Fibroblast of skin of right biceps (primary cell): ENCODE measurements at places on chromosomes 6 and 20.
A peak's percentile ranks its signal among the peaks of the same experiment; 100 is the strongest.

DNA sequence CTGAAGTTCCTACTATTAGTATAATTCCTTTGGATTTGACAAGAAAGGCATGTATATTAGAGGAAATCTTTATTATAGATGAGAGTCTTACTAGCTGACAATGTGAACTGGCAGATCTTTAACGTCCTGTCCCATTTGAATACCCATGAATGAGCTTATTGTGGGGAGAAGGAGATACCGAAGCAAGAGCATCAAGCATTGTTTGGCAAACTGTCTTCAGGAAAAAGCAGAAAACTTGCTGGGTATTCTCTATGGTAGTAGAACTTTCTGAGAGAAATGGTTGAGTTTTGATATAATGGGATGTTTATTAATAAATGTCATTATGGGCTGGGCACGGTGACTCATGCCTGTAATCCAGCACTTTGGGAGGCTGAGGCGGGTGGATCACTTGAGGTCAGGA lies 18.3 kb downstream of the RSPO3 start:
- DNase-seq, result no peak

DNA sequence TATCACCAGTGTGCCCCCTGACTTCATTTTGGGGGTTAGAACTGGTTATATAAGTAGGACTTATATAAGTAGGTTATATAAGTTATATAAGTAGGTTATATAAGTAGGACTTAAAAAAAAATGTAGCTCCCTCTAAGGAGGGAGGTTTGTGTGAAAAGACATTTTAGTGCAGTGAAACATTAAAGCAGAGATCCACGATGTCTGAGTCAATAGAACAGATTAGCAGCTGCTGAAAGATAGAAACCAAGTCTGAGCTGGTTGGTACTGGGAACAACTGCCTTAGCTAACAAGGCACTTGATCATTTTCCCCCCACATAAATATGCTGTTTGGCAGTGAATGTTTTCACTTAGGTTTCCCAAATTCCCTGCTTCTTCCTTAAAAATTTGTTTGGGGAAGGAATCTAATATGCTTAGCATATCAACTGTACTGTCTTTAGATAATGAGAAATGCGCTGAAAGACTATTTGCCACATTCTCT lies 2.1 kb upstream of the RPS12 start:
- peak; percentile 47 for DNase-seq

GRCh38 chr6:168292826-168293225 lies 26.8 kb downstream of the DACT2 start:
- DNase-seq, result no peak

DNA sequence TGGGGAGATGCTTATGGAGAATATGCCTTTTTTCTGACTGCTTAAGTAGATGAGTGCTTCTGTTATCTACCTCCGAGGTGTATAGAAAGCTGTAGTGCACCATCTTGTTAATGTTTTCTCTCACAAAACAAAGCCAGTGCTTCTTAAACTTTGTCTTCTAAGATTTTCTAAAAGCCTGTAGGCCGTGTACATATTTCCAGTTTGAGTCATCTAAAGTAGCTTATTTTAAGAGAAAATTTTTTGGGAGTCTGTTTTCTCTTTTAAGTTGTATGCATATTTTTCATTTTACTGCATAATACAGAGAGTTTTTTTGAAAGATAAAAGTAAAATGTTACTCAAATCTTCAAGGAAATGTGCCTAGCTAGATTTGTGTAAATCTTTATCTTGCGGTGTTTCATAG lies 151.7 kb downstream of the GRIK2 start:
- DNase-seq, result peak; percentile 9

DNA sequence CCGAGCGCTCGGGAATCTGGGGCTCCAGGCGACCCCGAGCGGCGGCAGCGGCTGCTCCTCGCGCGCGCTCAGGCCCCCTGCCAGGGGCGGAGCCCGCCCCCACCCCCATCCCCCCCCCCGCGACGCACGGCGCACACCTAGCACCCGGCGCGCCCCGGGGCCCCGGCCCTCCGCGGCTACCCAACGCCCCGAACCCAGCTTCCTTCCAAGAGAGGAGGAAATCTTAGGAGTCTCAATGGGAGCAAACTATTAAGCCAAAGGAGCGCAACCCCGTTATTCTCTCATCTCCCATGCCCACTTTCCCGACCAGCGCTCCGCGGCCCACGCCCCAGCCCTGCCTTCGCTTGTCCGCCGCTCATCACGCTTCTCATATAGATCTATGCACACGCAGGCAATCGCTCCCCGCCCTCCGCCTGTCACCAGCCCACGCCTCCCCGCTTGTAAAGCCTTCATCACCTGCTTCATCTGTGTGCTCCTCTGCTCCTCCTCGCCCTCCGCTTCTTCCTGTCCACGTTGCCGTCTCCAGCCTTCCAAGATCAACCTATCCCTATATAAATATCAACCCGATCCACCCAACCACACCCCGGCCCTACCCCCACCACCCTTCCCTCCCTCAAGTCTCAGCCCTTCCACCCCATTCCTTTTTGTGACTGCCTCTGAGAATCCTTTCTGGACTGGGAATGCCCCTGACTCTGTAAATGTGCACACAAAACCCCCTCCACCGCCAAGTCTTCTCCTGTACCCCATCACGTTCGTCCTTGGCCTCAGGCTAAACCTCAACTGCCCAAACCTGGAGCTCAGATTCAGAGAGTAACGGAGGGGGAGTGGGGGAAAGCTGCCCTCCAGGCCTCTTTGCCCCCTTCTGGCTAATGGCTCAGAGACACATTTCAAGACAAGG lies at the start of gene DLK2:
Gene DLK2 (minus strand): TSS at position 18 of the 898 bp plus-strand sequence. CDS start 723 bp downstream, outside the sequence.
- DNase-seq, result no peak

GRCh38 chr6:160022793-160023192 lies 53.9 kb downstream of the IGF2R start:
- DNase-seq, result no peak

- no peak for DNase-seq
Measured at GRCh38 chr20:46083531-46084061, 6.2 kb downstream of the NCOA5 start.

DNA sequence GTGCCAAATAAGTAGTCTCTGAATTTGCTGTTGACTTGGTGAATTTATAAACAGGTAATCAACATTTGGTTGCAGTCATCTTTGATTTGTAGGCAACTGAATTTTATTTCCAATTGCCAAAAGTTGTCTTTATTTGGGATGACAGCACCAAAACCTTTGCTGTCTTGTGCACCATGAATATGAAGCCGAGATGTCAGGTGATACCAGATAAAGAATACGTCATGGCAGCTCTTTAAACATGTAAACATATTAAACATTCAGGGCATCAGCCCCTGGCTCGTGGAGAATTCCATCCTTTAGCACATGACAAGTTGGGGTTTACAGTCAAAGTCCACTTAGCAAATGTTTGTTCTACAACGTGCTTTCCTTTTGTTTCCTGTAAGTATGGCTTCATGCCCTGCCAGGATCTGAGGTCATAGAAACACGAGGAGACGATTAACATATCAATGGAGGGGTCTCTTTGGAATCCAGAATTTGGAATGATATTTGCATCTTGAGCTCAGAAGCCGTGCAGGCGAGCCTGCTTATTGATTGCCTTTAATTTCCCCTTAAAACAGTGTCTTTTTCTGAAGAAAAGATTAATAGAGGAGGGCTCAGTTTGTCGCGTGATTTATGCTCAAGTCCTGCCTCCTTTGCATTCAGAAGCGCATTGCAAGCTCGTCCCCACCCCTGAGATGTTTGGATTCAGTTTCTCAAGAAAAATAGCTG lies 170.2 kb upstream of the ZNF217 start:
- peak; percentile 44 for DNase-seq

- DNase-seq, result no peak
Measured at GRCh38 chr6:161347988-161348627, 74.2 kb upstream of the AGPAT4 start.
